ENCODE measurements at places on chromosomes 12 and 14.

- no peak for DNase-seq
Observed at GRCh38 chr12:91056488-91056887, 1.3 kb downstream of the KERA start.

- DNase-seq: no peak
Observed at GRCh38 chr12:109555431-109556315, 17.6 kb downstream of the MMAB start.

DNA sequence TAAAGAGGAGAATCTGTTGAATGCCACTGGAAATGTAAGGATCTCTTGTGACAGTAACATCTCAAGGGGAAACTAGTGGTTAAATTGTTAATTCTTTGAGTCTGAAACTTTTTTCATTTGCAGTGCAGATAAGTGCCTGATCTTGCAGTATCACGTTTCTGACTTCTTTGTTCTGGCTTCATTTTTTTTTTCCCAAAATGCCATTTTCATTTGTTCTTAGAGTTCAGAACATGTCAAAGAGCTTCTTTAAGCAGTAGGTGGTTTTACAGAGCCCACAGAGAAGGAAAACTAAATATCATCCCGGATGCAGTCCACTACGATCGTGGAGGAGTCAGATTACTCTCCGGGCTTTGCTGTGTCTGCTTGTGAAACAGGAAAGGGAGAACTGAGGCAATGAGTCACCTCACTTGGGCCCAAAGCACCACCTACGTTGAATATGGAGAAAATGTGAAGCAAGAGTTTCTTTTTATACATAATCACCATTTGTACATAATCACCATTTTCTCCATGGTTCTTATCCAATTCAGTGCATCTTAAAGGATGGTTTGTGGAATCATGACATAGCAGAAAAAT, 43.9 kb downstream of the HMGA2 start:
- no peak for DNase-seq

GRCh38 chr12:75756111-75756510, 244.7 kb upstream of the KRR1 start:
- no peak for DNase-seq

DNA sequence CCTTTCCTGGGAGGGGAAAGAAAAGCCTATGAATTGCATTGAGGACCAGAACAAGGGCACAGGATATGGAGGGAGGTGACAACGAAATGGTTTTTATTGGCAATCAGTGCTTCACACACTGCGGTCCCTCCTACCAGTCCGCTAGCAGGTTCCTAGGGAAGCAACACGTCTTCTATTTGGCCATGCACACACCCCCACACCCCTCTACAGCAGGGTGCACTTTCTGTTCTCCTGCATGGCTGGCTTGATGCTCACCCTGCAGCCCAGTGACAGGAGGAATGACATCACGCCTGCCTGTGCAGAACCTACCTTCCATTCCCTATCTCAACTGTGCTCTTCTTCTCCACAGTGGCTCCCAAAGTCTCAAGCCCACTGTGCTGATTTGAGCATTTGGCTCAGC, 57.9 kb downstream of the TTC9 start:
- no peak for DNase-seq

- DNase-seq: no peak
Observed at GRCh38 chr12:96521895-96522682, 32.7 kb downstream of the CFAP54 start.

GRCh38 chr12:7934889-7935492, 996 bp downstream of the SLC2A3 start:
- no peak for DNase-seq
